ENCODE measurements at places on chromosomes 7 and 10.

DNA sequence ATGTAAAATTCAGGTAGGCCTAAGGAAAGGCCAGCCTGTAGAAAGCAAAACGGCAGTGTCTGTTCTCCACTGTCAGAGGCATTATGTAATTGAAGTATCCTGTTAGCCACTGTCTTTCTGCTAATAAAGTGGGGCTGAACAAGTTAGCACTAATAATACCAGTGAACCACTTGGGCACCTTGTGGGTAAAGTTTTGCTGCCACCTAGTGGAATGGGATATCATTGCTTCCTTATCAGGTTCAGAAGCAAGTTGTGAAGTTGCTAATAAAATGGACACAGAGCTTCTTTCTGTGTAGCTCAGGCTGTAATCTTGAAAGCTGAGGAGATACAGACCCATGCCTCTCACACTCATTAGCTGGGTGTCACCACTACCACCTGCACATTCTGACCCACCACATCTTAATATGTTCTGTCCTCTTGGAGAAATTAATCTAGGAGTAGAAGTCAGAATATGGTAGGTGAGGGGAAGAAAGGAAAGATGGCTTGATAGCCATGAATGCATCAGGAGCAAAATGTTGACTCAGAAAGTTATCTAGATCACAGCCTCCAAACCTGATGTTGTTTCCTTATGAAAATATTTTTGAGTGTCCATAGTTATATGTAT is 175.1 kb downstream of the SEPTIN7 start:
- DNase-seq, result peak; percentile 29

GRCh38 chr7:921071-921461 is 33.4 kb downstream of the ADAP1 start:
- no peak for DNase-seq

- no peak for DNase-seq
Measured at GRCh38 chr7:87993269-87993668, 59.2 kb downstream of the ADAM22 start.

DNA sequence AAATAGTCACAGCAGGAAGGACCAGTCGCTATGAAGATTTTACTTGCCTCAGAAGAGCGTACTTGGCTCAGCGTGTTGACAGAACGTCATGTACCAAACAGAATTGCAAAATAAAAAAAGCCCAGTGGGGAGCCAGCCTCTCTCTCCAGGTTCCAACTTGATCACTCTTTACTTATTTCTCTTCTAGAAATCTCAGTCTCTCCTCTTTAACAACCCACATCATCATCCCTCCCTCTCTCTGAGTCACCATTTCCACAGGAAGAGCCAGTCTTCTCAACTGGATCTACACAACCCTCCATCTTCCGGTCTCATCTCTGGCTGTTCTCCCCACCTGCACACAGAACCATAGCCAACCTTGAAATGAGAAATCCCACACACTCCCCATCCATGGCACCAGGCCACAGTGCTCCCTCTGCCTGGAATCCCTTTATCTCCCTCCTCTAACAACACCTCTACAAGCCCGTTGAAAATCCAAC is 718.3 kb downstream of the GRID1 start:
- no peak for DNase-seq

- DNase-seq, result no peak
Measured at GRCh38 chr10:129864601-129865126, 99.4 kb downstream of the EBF3 start.

DNA sequence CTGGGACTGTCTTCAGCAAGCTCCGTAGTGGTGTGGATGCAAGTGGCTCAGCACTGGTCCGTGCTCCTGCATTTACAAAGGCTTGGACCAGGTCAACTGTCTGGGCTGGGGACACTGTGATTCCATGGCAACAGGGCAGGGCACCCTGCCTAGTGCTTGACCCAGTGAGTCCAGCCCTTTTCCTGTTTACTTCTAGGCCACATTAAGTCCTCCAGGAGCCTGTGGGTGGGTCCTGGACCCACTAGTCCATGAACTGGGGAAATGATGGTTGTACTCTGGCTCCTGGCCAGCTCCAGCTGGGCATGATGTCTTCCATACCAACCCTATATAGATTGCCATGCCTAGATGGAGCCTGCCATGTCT is 152.0 kb downstream of the RPS24 start:
- no peak for DNase-seq

DNA sequence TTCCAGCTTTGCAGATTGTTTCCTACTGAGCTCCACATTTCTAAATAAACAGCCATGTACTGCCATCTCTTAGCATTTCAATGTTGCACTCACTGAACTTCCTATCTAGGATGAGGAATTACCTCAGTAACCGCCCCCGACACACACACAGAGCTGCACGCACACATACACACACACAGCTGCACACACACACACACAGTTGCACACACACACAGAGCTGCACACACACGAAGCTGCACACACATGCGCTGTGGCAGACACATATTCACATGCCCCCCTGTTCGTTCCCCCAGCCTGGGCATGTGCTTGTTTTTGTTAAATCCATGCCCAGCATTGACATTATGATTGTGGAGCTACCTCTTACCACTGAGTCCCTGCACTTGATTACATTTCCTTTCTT is 39.6 kb upstream of the CNPY1 start:
- no peak for DNase-seq

GRCh38 chr10:76523791-76524351 is 1092.4 kb downstream of the LRMDA start:
- no peak for DNase-seq

DNA sequence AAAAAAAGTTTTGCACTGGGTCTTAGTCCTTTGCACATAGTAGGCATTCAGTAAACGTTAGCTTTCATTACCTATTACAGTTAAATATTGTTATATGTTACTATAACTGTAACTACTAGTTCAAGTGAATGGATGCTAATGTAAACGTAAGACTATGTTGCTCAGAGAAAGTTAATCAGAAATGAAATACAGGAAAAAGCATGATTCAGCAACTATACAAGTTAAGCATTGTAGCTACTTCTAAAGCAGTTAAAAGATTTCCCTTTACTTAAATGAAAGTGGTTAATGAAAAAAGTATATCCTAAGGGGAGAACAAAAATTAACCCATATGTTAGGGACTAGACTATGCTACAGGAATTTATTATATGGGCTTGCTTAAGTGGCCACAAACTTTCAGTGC is 121.2 kb downstream of the SKAP2 start:
- no peak for DNase-seq

DNA sequence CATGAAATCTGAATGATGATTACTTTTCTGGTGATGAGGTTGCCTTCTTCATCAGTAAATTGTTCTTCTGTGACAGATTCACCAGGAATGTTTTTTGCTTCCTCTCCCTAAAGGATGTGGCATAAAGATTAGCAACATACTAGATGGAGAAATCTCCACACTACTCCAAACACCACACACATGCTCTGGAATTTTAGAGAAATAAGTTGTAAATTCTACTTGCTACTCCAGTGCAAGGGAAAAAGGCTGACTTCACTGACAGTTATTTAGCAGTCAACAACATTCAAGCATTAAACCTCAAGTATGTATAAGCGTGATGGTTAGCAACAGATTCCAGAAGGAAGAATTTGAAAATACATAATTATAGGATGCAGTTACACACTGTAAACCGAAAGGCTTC is 137.9 kb upstream of the CCDC6 start:
- no peak for DNase-seq

GRCh38 chr10:22669163-22669711 is 45.1 kb downstream of the PIP4K2A start:
- no peak for DNase-seq

- no peak for DNase-seq
Measured at GRCh38 chr7:134783294-134784069, 4.0 kb downstream of the CALD1 start.

- DNase-seq, result no peak
Measured at GRCh38 chr10:99648717-99649116, 10.6 kb upstream of the ENTPD7 start.

GRCh38 chr7:68470836-68471435 is 1127.3 kb upstream of the AUTS2 start:
- DNase-seq, result no peak

GRCh38 chr7:13829231-13829630 is 160.2 kb downstream of the ETV1 start:
- no peak for DNase-seq

GRCh38 chr10:6707352-6707751 is 127.3 kb upstream of the PRKCQ start:
- DNase-seq, result no peak

DNA sequence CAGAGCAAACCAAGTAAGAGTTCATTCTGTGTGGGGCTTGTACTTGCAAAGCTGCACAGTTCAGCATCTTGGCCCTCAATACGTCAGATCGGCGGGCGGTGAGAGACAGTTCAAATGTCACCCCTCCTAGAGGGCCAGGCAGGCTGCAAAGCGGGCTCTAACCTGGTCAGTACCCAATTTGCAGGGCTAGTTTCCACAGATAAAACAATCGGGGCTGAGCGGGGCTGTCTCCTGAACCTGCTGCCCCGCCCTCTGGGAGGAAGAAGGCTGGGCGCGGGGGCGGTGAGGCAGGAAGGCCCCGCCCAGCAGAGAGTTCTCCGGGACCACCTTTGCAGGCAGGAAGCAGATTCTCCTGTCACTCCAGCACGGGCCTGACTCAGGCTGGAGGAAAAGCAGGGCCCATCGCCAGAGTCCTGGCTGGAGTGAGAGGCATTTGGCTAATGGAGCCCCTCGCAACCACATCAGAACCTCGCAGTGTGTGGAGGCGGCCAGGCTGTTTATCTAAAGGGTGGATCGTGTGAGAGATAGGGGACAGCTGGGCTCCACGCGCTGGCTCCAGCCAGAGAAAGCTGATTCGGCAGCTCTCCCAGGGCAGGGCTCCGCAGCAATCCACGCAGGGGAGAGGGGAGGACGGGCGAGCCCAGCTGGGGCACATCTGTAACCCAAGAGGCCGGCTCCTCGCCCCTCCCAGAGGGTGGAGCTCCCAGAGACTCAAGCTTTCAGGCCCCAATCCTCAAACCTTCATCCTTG is 83.1 kb downstream of the SH3PXD2A start:
- DNase-seq, result no peak

DNA sequence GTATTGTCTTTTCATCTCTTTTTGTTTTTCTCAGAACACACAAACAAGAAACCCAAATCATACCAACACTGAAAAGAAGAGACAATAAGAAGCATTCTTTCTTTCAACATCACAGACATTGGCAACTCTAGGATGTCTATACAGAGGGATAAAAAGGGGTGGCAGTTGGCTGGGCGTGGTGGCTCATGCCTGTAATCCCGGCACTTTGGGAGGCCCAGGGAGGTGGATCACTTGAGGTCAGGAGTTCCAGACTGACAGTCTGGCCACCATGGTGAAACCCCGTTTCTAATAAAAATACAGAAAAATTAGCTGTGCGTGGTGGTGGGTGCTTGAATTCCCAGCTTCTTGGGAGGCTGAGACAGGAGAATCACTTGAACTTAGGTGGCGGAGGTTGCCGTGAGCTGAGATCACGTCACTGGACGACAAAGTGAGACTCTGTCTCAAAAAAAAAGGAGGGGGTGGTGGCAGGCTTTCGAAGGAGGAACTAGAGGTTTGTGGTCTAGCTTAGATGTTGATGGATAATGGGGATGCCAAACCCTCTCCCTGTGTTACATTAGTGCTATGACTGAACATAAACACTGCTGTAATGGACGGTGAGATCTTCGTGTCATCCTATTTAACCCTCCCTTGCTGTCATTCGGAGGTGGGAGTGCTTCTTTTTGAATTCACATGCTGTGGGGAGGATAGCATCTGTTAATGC is 9.4 kb downstream of the CNNM2 start:
- DNase-seq, result no peak

GRCh38 chr10:127157506-127158200 is 38.7 kb downstream of the INSYN2A start:
- no peak for DNase-seq

- DNase-seq, result no peak
Measured at GRCh38 chr7:81469869-81470723, 299.8 kb downstream of the HGF start.

DNA sequence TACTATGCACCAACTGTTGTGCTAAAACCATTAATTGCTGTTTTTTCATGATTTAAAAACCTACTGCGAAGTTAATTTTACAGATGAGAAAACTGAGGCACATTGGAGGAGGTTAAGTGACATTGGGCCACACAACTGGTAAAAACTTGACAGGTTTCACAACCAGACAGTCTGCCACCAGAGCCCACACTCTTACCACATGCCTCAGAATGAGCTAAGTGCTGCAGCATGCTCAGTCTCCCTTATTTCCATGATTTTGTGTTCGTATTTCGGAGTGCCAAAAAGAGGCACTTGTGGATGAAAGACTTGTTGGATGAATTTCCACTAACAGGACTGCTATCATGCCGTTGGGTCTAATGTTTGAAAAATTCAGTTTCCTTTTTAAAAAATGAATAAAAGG is 77.4 kb downstream of the PCLO start:
- no peak for DNase-seq

DNA sequence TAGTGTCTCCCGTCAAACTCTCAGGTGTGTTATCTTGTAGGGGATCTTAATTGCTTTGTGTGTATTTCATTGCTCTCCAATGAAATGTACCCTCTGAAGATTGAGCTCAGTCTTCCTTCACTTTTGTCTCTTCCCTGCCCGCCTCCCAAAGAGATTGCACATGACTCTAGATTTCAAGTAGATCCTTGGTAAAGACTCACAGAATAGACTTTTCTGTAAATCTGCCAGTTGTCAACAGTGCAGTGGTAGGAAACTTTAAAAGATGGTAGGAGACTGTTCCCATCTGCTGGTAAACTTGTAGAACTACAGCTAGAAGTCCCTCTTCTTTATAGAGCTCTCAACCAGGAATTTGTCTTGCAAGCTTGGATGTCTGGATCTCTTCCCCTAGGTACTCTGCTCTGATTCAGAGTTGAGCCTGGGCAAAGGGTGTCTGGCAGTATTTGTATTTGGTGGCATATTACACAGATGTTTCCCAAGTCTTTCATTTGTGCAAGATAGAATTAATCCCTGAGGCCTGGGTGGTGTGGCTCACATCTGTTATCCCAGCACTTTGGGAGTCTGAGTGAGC is 9.6 kb downstream of the CCL26 start:
- no peak for DNase-seq

DNA sequence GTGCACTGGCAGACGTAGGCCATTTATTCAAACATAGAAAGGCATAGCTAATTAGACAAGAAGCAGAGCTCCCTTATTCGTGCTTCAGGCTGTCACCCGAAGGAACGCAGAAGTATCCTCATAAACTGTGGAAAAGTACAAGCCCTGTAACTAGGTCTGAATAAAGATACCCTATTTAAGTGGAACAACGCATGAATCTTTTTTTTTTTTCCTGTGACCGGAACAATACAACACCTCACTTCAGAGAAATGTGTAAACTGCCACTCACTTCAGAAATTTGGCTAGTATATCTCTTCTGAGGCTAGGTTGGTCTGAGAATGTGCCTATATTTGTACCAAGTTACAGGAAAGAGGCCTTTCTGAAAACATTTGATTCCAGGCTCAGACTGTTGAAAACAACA is 8.0 kb upstream of the CSTF2T start:
- no peak for DNase-seq

GRCh38 chr7:73449422-73449821 is 15.8 kb downstream of the FZD9 start:
- DNase-seq, result no peak

GRCh38 chr10:79248341-79249185 is 98.7 kb upstream of the PPIF start:
- DNase-seq, result no peak

GRCh38 chr10:78995987-78996791 is 72.6 kb upstream of the ZMIZ1 start:
- no peak for DNase-seq

- DNase-seq, result no peak
Measured at GRCh38 chr7:43576241-43576640, 6.7 kb upstream of the STK17A start.
